Midbrain (tissue), 1 donor: ENCODE measurements at places on chromosomes 6 and 20.
A peak's percentile ranks its signal among the peaks of the same experiment; 100 is the strongest.

- DNase-seq = no peak
Measured at GRCh38 chr6:81818901-81819361, 66.5 kb upstream of the TENT5A start.

DNA sequence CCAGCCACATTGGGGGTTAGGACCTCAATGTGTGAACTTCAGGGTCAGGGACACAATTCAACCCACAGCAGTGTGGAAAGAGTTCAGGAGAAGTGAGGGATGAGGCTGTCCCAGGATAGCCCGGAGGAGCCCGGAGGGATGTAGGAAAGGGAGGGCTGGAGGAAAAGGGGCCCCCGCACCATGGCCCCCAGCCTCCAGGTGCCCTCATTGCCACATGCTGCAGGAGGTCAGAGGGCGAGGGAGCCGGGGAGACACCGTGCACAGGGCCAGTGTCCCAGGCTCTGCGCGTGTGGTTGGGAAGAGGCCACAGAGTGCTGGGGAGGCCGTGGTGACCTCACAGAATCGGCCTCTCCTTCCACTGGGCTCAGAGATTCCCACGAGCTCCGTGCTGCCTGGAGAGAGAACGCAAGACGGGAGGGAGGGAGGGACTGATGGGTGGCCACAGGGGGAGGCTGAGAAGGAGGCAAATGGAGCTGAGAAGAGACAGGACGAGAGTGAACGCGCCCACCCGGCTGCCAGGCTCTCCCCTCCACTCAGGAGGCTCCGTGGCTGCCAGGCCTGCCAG is 215.1 kb downstream of the DLL1 start:
- no peak for DNase-seq

GRCh38 chr6:28585335-28585734 is 59.7 kb downstream of the GPX5 start:
- no peak for DNase-seq

DNA sequence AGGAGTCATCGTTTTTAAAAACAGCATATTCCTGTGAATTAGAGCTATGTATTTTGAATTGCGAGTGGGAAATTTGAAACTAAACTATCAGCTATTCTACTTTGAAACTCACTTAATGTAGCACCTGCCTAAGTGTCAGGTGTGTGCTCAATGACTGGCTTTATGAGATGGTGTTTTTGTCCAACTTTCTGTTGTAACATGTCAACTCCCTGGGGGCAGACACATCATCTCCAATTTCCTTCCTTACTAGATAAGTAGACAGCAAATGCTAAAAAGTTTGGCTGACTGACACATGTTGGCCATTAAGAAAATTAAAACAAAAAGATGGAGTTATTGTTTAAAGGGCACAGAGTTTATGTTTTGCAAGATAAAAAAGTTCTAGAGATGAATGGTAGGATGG is 226.9 kb downstream of the TFAP2B start:
- DNase-seq = no peak

DNA sequence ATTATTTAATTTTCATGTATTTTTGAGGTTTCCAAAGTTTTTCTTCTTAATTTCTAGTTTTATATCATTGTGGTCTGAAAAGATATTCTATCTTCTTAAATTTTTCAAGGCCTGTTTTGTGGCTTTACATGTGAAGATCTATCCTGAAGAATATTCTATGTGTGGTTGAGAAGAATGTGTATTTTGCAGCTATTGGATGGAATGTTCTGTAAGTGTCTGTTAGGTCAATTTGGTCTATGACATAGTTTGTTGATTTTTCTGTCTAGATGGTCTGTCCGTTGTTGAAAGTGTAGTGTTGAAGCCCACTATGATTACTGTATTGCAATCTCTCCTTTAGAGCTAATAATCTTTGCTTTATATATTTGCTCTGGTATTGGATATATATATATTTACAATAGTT is 125.7 kb downstream of the CRYBG1 start:
- DNase-seq = no peak

DNA sequence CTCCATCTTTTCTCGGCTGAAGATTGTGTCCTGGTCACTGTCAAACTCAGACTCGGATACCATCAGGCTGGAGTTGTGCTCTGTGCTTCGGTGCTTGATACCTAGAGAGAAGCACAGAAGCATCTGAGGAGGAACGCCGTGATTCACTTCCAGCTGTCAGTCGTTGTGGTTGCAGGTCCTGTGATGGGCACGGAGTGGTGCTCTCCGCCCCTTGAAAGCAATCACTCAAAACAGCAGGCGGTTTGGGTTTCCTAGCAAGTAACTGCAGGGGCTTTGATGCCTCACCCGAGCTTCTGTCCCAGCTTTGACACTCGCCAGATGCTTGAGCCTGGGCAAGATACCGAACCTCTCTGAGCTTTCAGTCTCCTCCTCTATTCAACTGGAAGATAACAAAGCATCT is 52.5 kb downstream of the ALDH5A1 start:
- no peak for DNase-seq

GRCh38 chr20:50624351-50625016 is 66.9 kb downstream of the RIPOR3 start:
- DNase-seq = no peak

DNA sequence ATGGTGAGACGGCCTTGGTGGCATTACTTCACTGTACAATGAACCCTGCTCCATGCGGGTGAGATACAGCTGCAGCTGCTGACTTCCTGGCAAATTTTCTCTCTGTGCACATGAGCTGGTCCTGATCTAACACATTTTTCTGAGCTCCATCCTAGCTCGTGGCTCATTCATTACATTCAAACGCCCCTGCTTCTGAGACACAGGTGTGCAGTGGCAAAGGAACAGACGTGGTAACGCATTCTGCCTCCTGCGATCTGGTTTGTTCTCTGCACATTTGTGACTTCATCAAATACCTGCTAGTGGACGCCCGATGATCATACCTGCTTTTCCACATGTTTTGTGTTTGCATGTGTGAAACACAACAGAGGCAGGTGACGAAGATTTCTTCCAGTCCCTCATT is 189.6 kb upstream of the PDE10A start:
- DNase-seq = no peak

GRCh38 chr20:63830841-63831588 is at the start of gene ZBTB46:
TSS of gene ZBTB46 (minus strand) at chr20:63831264. CDS start at chr20:63790757, 40,507 bp downstream.
- peak; percentile 16 for DNase-seq

GRCh38 chr6:131954775-131955107 is 3.6 kb upstream of the CCN2 start:
- DNase-seq = no peak

DNA sequence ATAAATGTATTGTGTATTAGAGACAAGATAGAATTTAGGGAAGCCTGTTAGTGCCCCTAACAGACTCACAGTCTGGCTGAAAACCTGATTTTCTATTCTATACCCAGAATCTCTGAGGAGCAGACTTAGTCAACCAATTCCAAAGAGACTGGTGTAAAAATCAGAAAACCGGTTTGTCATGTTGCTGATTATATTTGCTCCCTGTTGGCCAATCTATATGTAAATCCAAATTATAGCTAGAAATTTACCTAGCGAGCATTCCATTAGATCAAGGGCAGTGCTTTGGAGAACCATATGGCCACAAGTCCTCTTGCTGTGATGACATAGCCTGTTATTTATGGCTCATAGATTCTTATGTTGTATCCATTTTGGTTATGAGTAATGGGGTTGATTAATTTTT is 4.8 kb downstream of the NFYA start:
- no peak for DNase-seq

DNA sequence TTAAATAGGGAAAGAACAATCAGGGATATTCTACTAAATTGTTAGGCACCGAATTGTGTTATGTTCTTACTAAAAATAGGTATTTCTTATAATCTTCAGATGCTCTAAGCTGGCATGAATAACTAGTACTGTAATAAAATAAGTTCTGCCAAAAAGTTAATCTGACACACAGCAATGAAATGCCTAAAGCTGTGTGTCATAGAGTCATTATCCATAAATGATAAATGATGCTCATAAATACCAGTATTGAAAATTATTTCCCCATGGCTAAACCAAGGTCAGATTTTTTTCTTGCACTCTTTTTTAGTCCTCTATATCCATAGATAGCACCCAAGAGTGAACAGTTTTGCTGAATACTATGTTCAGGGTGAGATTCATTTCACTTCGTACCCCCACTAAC is 11.7 kb upstream of the PRIM2 start:
- no peak for DNase-seq

GRCh38 chr6:50720623-50721022 is 7.3 kb downstream of the TFAP2D start:
- no peak for DNase-seq

DNA sequence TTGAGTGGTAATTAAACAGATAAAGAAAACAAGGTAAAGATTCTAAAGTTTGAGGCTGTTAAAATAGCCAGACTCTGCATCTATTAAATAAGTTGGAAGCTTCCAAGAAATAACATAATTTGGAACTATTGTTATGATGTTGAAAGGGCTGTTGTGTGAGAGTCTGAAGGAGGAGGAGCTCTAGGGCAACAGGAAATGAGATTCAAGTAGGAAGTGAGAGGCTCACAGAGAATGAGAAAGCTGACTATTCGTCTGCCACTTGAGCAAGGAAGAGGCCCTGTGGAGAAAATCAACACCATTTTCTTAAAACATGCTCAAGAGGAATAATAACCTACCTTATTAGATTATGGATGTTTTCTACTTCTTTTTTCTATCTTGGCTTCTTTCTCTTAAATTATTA is 185.2 kb downstream of the SLC24A3 start:
- no peak for DNase-seq

DNA sequence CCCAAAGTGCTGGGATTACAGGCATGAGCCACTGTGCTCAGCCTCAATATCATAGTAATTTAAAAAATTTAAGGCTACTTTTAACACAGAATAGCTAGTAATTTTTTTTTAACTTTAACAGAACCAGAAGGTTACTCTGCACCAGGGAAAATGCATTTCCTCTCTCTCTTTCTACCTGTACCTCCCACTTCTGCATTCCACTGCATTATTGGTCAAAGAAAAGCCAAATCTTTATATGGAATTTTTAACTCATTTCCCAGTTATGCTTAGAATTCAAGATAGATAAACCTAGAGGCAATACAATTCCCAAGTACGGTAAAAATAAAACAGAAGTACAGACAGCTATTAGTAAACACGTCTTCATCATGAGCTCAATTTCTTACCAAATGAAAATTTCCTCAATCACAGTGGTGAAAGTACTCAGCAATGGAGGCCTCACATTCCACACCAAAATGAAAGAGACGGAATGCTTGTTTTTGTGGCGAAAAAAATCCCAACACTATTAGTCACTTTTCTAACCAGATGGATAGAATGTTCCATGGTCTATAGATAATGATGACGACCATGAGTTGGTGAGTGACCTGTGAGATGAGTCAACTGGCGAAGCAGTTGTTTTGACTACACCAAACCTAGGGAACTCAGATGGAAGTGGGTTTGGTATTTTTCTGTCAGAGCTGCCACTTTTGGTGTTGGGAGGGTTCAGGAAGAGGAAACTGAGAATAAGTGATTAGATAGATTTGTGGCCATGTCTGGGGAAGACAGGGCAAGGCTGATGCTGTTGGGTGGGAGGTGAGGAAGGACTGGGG is 104.7 kb upstream of the SGK1 start:
- no peak for DNase-seq

- DNase-seq = no peak
Measured at GRCh38 chr6:42938987-42939809, 9.9 kb downstream of the CNPY3 start.

GRCh38 chr20:35303735-35304491 is 11.7 kb upstream of the FAM83C start:
- DNase-seq = peak; percentile 81

DNA sequence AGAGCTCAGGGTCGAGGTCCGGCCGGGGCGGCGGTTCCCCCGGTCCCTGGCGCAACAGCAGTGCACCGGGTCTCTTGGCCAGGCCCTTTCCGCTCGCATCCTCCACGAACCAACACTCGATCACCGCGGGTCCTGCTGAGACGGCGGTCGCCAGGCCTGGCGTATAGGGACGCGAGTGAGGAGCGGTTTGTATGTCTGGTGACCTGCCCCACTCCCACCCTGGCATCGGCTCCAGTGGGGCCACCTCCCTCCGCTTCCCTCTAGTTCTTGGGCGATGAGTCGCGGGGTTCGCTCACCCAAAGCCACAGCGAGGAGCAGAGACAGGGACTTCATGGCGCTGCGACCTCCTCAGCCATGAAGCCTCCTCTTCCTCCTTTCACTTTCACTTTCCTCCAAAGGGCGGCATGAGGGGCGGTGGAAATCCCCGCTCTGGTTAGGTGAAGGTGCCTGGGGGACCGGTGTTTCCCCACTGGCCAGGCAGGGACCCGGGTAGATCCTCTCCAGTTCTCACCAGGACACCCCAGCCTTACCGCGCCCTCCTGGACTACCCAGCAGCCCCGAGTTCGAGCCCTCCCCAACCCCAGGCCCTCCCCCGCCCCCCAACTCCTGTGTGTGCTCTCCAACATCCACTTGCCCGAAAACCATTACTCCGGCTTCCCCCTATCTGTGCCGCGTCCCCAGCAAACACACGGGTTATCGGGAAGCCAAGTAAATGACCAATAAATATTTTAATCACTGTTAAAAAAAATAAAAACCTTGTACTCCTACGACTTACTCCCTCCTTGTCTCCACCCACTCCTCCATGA is at the start of gene TAPBP:
TAPBP (minus strand) TSS at position 370 of the 806 bp plus-strand sequence; CDS start at position 333, 37 bp downstream.
- DNase-seq = peak; percentile 53
